ENCODE measurements at places on chromosomes 1 and 21.

DNA sequence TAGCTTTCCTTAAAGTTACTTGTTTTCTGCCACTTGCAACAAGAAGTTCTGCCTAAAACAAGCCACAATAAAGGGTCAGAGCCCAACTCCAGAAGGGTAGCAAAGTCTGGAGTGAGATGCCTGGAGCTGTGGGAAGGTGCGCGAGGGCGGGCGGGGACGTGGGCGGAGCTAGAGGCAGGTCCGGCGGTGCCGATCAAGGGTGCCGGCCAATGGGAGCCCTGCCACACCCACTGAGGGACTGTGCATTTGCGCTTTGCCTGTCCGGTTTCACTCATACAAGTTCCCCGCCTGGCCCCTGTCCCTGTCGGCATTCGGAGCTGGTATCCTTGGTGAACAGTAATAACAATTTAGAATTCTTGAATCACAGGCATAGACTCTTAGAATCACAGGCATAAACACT, 732.4 kb downstream of the MATN1 start:
- DNase-seq, result no peak

GRCh38 chr1:206510371-206510770, 3.0 kb downstream of the RASSF5 start:
- DNase-seq, result no peak

DNA sequence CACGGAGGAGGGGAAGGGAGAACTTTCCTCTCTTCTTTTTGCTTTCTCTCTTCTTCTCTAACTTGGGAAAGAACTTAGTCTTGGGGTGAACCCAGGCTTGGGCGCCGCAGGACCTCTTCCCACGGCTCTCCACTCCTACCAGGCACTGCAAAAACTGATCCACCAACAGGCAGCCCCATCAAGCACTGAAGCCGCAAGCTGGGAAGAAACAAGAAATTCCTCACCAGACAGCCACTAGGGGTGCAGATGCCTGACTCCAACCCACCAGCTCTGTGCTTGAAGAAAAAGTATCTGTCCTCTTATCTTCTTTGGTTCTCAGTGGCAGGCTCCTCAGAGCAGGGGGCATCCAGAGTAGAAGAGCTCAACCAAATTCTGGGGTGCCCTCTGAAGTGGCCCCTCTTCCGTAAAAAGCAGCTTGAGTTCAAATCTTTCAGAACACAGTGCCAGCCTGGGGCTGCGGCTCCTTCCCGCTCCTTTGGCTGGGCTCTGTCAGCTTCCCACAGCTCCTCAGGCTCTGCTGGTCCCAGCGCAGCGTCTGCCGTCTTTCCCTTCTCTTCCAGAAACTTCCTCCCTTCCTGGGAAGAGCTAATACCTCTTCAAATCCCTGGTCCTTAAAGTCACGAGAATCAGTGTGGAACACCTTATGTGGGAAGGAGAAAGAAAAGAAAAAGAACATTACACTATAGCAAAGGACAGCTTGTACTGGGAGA, 2.4 kb downstream of the SLC41A1 start:
- peak; percentile 25 for DNase-seq

DNA sequence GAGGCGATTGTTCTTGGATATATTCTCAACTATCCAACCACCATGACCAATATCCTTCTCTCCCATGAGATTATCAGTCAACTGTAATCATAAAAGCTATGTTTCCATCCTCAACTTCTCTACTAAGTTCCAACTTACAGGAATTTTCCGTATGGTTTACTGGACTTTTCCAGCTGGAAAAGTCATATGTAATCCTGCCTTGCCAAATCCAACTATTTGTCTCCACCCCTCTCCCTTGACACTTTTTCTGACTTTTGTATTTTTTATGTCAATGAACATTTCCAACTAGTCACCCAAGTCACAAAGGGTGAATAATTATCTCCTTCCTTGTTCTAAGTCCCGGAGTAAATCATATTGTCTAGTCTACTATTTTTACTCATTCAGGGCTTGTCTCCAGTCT, 293.1 kb downstream of the USP25 start:
- no peak for DNase-seq

DNA sequence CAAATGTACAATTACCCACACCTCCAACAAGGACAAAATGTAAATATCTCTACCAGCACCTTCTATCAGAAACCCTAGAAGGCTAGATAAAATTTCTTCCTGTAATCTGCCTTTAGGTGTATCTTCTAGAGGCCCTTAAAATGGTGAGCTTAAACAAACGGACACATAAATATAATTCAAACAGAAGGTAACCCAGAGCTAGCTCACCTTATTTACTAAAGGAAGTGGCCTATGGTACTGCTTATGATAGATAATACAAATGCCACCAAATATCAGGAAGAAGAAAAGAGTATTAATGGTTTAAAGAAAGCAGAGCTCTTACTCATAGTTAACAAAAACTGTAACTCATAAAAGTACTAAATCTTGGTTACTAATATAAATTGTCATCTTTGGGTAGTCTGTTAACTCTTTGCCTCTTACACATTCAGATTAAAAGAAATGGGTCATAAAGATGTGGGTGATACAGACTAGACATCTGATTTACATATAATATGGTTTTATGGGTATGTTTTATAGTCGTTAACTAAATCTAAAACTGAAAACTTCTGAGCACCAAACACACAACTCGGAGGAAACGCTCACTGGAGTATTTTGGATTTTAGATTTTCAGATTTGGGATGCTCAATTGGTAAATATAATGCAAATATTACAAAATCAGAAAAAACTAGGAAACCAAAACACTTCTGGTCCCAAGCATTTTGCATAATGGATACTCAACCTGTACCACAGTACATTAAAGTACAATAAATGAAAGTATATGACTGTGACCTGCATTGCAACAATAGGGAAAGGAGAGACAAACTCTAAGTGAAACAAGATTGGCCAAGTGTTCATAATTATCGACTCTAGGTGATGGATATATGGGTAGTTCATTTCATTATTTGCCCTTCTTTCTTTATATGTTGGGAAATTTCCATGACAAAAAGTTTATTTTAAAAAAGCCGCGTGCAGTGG, 23.2 kb downstream of the TRIT1 start:
- no peak for DNase-seq

DNA sequence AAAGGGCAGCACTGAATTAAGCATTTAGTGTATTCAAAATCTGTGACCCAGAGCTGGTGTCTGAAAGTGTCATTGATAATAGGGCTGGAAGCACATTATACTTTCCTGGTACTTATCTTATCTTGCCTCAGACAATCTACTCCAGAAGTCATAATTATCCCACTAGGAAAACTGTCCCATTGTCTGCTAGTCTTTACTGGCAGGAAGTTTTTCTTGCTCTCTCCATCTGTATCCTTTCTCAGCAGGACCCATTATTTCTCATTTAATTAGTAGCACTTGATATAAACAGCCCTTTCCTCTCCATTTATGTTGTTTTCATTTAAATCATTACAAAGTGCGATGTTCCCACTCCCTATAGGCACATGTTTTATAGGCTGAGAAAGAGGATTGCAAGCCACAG, 36.5 kb upstream of the BARHL2 start:
- DNase-seq, result no peak

- no peak for DNase-seq
These were observed 163.3 kb downstream of the ST6GALNAC5 start for GRCh38 chr1:77030401-77031105.

- peak; percentile 37 for DNase-seq
These were observed 106.7 kb downstream of the SLC45A1 start for GRCh38 chr1:8424539-8425116.

- no peak for DNase-seq
These were observed 18.0 kb downstream of the PTPRU start for GRCh38 chr1:29254346-29254745.

DNA sequence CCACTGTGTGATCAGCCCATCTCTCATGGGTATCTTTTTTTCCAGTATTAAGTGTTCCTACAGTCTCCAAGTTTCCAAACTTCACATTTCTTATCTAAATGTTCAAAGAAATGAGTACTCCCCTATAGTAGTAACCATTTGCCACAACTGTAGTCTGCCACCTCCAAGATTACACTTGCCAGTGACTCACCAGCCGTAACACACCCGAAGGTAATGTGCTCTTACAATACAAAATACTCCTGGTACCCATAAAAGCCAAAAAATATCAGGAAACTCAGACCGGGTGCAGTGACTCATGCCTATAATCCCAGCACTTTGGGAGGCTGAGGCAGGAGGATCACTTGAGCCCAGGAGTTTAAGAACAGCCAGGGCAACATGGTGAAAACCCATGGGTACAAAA, 20.5 kb upstream of the ZNF496 start:
- no peak for DNase-seq

- no peak for DNase-seq
These were observed 1.6 kb downstream of the GNPAT start for GRCh38 chr1:231242516-231243198.

- no peak for DNase-seq
These were observed 17.0 kb upstream of the ALG14 start for GRCh38 chr1:95089650-95090287.

DNA sequence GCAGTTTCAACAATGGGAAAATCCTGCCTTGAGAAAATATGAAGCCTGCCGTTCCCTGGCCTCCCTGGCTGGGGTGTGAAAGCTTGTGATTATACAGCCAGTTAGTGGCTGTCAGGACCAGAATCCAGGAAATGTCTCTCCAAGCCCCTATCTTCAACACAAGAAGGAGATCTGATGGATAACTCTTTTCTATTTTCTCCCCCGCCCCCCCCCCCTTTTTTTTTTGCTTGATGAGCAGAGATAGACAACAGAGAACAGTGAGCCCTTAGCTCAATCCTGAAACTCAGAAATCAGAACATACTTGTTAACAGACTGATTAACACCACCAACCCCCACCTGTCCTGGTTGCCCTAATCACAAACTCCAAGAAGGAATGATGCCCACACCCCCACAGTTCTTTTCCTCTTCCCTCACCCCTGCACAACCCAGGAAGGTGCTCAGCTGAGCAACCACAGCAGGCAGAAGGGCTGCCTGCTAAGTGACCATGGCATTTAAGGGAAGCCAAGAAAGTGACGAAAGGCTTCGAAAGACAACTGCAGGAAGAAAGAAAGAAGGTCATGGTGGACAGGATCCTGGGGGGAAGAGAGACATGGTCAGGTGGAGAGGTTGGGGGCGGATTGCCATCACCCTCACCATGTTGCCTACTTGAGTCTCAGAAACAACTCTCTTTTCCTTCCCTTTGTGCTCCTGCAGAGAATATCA, 12.3 kb upstream of the DENND2D start:
- DNase-seq, result no peak

GRCh38 chr1:11380500-11380899, 98.5 kb upstream of the DISP3 start:
- no peak for DNase-seq

DNA sequence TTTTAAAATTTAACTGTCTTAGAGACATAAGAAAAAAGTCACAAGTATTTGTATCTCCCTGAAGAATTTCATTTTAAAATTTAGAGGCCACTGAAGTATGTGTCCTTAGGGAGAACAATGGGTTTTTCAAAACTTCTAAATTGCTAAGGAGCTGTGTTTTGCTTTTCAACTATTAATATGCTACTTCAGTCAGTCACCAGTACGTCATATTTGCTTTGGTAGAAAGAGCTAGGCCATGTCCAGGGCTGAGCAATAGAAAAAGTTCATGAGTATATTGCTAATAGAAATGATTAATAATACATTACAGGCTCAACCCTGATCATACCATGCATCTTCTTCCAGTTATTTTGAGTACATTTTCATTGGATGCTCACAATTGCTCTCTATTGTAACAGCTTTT, 1.7 kb upstream of the SGIP1 start:
- no peak for DNase-seq

DNA sequence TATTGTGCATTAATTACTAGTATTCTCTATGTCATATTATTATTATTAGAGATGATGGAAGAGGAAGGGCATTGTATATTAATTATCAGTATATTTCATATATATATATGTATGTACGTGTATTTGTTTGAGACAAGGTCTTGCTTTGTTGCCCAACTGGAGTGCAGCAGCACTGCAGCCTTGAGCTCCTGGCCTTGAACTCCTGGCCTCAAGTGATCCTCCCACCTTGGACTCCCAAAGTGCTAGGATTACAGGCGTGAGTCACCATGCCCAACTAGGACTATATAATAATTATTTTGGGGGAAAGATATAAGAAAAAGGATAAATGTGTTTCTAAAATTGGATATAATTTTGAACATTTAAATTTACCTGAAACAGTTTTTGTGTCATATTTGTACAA, 63.2 kb upstream of the USP24 start:
- no peak for DNase-seq

GRCh38 chr21:30829659-30830058, at the start of gene KRTAP7-1:
Gene KRTAP7-1 (minus strand): TSS chr21:30829759. CDS start chr21:30829698, 61 bp downstream.
- no peak for DNase-seq

GRCh38 chr1:24226749-24227148, 39.7 kb upstream of the IFNLR1 start:
- DNase-seq, result no peak

GRCh38 chr1:17352419-17352909, 19.5 kb upstream of the PADI6 start:
- DNase-seq, result no peak

DNA sequence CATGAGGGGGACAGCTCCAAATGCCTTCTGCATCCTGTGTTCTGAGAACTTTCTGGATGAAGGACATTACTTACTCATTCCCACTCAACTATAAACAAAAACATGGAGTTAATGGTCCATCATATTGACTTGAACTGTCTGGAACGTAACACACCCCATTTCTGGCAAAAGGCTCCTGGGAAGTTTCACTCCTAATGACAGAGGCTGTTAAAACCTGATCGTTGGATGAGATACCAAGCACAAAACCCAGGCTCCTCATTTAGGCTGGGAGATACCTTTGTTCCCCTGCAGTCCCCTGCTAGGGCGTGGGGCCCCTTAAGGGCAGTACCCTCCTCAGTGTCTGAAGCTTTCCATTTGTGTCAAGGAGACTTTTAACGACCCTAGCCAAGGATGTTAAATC, 78.9 kb downstream of the RHOU start:
- DNase-seq, result no peak

DNA sequence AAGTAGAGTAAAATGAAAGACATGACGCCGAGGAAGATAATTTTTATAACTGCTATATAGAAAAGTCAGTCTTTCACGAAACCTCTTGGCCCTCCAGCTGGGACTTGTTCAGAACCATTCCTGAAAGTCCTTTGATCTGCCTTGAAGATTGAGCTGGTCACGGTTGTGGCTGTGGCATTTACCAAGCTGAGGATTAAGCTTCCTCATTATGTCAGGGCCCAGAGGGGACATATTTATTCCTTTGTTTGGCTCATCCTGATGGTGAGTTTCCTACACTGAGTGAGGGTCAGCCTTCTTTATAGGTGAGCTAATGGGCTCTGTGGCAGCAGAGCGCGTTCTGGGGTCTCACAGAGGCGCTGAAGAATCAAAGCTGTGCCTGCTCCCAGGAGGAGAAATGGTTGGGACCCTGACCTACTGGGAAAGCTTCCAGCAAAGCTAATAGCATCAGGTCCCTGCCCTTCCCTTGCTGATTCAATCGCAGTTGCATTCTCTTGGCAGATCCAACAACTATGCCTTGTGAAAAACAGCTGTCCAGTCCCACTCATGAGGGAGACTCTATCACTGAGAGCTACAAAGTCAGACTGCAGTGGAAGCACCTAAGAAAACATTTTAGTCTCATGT, 43.2 kb upstream of the PBX1 start:
- DNase-seq, result no peak

DNA sequence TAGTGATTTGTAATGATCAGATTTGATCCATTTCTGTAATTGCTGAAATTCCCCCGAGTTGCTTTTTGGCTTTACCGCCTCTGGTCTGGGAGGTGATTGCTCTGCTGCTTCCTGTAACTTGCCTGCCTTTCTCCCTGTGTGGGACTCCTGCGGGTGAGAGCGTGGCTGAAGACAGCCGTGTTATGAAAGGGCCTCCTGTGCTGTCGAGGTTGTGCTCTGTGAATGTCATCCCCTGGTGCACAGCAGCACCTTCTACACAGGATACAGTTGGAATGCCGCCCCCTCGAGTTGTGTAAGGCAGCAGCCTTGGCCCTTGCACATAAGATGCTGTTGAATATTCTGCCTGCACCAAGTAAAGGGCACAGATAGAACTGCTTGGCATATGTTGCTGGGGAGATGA, 5.9 kb downstream of the SOD1 start:
- DNase-seq, result peak; percentile 7

All from endothelial cell (in vitro differentiated cells).